ENCODE measurements at places on chromosomes 4 and X.

GRCh38 chr4:79958466-79959264, 114.4 kb downstream of the ANTXR2 start:
- DNase-seq, result no peak

DNA sequence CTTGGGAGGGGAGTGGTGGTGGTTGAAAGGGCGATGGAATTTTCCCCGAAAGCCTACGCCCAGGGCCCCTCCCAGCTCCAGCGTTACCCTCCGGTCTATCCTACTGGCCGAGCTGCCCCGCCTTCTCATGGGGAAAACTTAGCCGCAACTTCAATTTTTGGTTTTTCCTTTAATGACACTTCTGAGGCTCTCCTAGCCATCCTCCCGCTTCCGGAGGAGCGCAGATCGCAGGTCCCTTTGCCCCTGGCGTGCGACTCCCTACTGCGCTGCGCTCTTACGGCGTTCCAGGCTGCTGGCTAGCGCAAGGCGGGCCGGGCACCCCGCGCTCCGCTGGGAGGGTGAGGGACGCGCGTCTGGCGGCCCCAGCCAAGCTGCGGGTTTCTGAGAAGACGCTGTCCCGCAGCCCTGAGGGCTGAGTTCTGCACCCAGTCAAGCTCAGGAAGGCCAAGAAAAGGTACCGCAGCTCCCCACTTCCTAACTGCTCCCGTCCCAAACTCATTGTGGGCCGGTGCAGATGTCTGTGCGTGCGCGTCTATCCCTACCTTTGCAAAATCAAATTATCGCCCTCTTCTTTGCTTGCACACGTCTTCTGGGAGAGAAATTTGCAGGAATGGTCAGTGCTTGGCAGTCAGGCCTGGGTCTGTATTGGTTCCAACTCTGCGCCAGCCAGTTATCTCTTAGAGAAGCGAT, 533 bp downstream of the IL15 start:
- peak; percentile 35 for DNase-seq

DNA sequence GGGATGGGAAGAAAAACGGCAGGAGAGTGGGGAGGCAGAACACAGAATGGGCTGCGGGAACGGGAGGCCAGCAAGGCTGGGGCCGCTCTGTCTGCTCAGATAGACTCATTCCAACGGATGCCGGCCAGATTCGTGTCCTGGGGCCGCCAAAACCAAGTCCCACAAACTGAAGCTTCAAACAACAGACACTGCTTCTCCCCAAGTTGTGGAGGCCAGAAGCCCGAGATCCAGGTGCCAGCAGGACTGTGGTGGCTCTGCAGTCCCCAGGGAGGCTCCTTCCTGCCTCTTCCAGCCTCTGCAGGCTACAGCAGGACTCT, 100.6 kb downstream of the ADRA2C start:
- no peak for DNase-seq

GRCh38 chr4:30399476-30399875, 320.7 kb upstream of the PCDH7 start:
- DNase-seq, result no peak

DNA sequence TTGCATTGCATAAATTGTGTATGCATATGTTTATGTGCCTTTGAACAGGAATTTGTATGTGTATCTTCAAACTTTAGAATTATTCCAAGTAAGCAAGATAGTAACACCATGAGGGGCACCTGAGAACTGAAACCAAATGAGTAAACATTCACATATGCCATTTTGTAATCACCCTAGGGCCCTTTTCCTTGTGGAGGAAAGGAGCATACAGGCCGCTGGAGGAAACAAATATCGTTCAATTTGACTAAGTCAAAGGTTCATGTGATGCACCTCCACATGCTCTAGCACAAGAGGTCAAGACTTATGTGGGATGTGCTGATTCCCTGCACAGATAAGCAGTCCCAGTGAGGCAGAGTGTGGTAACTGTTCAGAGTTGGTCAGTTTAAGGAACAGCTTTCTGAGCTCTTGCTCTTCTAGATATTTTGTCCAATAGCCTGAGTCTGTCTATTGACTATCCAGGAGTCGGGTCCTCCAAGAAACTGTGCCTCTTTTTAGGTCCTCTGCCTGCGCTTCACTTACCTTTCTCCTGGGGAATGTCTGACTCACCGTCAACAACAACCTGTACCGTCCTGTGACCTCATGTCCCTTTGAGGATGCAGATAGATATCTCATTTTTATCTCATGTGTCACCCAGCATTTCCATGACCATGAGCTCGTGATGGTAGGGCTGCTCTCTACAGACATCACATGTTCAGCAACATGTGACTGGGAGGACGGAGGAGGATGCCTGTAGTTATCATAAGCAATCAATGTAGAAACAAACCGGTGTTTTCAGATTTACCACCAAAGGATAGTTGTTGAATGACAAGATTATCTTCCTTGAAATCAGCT, 196.9 kb downstream of the NWD2 start:
- no peak for DNase-seq

DNA sequence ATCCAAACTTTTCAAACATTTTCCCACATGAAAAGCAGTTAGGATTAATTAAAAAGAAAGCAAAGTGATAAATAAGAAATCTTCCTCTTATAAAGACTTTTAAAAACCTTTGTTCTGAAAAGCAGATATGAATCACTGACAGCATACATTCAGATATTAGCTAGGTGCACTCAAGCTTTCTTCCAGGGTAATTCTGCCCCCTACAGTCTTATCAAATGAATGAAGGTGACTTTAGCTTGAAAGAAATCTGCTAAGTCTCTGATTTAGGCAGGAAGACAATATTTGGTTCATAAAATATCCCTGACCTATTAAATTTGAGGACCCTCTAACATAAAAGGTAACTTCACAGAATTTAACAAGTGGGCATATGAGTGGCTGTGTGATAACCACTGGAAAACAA, 209.1 kb upstream of the FAM47A start:
- DNase-seq, result no peak

GRCh38 chr4:15753786-15754185, 24.3 kb upstream of the CD38 start:
- no peak for DNase-seq

DNA sequence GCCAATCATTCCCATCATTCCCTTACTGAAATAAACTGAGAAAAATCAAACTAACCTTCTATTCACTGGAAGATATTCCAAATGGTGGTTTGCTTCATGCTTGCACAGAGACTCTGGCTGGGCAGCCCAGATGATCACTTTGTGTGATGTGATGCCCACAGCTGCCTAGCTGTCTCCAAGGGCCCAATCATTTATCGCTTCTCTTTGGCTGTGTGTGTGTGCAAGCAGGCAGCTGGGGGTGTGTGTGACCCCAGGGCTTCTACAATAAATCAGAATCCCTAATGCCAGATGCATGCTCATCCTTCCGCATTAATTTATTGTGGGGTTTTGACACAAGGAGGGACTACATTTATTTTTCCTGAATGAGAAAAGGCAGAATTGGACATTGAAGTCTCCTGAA, 140.1 kb upstream of the NDP start:
- DNase-seq, result no peak

- DNase-seq, result no peak
These were observed 2.2 kb upstream of the VGLL1 start for GRCh38 chrX:136529795-136530194.

- DNase-seq, result no peak
These were observed 118.0 kb downstream of the SHISA3 start for GRCh38 chr4:42515156-42515884.

GRCh38 chr4:172751550-172751949, 417.1 kb upstream of the GALNT7 start:
- no peak for DNase-seq

GRCh38 chr4:107497054-107497453, 223.0 kb downstream of the PAPSS1 start:
- no peak for DNase-seq

DNA sequence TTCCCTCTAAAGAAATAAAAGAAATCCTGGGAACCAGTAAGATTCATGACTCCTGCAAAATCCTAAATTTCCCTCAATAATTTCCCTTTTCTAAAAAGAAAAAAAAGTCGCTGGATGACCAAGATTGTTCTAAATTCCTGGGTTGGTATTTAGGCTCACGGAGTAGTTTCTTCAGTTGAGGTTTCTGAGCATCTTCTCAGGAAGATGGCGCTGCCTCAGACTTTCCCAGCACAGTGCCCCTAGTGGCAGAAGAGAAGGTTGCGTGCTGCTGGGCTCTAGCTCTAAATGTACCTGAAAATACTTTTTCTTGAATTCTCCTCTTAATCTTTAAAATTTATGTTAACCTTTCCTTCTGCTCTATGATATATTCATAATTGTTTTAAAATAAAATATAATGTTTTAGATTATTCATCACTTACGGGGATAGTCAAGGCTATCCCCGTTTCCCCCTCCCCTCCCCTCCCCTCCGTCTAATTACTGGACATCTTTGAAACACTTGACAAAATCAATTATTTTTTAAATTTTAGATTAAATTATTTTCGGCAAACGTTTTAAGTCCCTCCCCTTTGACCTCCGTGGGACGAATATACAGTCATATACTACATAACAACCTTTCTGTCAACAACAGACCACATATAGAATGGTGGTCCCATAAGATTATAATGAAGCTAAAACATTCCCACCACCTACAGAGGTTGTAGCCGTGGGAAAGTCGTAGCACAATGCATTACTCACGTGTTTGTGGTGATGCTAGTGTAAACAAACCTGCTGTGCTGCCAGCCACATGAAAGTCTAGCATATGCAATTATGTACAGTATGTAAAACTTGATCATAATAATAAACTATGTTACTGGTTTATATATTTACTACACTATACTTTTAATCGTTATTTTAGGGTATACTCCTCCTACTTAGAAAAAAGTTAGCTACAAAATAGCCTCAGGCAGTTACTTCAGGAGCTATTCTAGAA, 41.0 kb upstream of the GATB start:
- DNase-seq, result no peak

- no peak for DNase-seq
These were observed 738.3 kb upstream of the TENM3 start for GRCh38 chr4:181504924-181505323.

DNA sequence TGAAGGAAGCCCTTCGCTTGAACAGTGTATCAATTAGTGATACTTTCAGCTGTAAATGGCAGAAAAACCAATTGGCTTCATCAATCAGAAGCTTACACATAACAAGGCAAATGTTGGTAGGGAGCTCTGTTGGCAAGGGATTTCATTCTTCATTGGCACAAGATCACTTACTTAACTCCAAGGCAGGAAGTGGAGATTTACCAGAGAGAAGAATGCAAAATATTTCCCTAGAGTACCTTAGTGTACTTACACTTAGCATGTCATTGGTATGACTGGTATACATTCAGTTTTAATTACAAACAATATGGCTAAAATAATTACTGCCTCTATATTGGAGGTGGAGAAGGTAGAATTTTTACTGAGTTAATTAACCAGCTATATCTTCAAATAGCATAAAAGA, 545.0 kb downstream of the GABRG1 start:
- no peak for DNase-seq

- DNase-seq, result no peak
These were observed 355.0 kb upstream of the GATB start for GRCh38 chr4:152115794-152116193.

DNA sequence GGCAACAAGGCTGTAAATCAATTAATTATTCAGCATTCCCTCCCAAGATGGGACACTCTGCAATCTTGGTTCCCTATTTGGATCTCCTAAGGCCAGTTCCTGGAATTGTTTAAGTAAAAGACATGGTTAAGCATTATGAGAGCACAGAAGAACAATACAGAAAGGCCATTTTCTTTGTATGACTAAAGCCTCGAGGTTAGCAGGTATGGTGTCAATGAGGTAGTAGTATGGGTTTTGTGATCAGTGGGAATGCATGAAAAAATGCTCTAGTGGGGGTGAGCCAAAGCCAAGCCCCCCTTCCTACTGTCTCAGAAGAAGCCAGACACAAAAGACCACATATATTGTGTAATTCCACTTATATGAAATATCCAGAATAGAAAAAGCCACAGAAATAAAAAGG, 61.7 kb upstream of the S100G start:
- DNase-seq, result no peak

DNA sequence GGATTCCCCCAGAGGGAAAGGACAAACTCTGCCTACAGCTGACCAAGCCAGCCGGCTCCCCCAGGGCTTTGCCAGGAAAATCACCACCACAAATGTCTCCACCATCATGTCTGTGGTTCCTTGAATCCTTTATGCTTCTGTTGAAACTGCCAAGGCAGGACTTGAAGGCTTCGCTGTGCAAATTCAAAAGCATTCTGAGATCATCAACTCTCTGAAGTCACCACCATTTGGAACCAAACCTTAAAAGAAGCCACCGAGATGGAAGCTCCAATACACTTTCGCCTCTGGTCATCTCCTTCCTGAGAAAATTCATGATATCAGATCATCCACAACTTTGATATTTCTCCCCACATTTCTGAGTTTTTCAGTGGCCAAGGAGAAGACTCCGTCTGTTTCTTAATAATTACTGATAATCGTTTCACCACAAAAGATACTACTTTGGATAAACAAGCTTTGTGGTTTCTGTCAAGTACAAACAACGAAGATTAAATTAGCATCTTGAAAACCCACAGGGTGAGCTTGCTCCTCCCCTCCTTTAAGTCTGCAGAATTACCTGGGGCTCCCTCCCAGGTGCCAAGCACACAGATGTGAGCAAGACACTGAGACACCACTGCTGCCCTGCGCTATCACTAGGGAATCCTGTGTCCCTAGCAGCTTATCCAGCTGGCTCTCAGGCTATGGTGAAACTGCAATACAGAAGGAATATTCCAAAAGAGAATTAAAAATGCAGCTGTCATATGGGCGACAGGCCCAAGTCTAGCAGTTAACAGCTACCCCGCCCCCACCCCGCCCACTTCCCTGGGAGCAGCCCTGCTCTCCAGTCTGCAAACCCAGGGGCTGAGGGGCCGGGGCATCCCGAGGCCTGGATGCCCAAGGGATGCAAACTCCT, 125.0 kb upstream of the TBL1X start:
- DNase-seq, result no peak

- no peak for DNase-seq
These were observed 2220.3 kb upstream of the AGA start for GRCh38 chr4:179662522-179662921.

GRCh38 chrX:23373129-23373804, 38.6 kb downstream of the PTCHD1 start:
- peak; percentile 53 for DNase-seq

DNA sequence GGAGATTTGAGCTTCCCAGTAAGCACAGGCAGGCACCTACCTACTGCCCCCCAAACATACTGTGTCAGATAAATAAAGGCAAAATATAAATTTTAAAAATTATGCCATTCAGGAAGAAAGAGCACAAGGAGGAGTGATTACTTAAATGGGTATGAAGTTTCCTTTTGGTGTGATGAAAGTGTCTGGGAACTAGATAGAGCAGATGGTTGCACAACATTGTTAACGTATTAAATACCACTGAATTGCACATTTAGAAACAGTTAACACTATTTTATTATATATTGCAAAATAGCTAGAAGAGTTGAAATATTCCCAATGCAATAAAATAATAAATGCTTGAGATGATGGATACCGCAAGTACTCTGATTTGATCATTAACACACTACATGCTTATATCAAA, 374.7 kb upstream of the FGF13 start:
- no peak for DNase-seq

DNA sequence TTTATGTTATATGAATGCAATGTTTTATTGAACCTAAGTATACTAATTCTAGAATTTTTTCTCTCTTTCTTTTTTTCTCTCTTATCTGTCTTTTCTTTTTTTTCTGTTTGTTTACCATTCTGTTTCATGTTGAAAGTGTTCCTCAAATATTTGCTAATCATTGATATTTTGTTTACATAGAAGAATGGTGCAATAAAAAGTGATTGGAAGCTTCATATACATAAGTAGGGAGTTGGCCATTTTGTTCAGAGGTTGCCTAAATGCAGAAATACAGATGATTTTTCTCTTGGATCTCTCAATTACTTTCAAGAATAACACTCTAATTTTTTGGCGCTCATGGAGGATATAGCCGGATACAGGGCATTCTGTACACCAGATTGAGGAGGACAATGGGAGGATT, 5.7 kb upstream of the SERTM2 start:
- no peak for DNase-seq

GRCh38 chr4:117987464-117987863, 46.8 kb upstream of the NDST3 start:
- DNase-seq, result no peak
